ENCODE measurements at places on chromosomes 2 and 18.

GRCh38 chr2:16195681-16196070 is 255.3 kb downstream of the MYCN start:
- DNase-seq: no peak

- no peak for DNase-seq
These were observed 68.3 kb upstream of the CYP20A1 start for GRCh38 chr2:203170502-203170901.

DNA sequence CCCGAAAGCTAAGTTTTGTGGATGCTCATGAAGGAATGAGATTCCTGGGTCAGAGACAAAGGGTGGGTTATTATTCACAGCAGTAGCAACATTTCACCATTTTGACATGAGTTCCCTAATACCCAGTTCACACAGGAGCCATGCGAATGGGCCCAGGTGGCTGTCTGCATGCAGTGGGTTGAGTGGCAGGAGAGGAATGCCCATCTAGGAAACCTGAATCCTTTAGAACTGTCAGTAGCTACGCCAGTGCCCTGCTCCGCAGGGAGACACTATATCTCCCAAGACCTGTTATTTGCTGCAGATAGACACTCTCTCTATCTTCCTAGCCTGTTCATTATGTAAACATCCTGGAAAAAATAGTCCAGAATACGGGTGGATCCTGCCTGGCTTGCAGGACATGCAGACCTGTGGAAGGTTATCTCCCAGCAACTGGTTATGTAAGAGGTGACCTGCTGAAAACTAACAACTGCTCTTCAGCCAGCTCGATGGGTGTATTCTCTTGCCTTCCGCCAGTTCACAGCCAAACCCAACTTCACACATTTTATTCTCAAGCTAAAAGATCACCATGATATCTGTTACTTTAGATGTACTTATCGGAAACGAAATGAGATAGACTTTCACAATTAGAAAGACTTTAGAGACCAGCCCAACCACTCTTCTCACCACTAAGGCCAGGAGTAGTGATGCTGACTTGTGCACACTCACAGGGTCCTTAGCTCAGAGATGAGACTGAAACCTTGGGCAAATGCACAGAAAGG is 59.1 kb downstream of the MBP start:
- no peak for DNase-seq

DNA sequence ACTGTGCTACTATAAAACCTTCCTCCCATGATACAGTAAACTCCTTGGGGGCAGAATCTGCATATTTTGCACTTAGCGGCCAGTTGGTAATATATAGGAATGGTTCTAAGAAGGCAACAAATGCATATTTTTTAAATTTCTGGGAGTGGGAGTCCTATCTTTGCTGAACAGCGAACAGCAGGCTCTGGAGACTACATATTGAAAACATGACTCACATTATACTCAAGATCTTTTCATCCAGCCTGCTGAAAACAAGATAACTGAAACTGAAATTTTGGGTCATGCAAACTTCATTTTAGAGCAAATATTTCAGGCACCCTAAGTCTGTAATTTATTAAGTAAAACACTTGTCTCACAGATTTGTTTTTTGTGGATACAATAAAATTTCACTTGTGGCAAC is 122.2 kb downstream of the SATB2 start:
- no peak for DNase-seq

DNA sequence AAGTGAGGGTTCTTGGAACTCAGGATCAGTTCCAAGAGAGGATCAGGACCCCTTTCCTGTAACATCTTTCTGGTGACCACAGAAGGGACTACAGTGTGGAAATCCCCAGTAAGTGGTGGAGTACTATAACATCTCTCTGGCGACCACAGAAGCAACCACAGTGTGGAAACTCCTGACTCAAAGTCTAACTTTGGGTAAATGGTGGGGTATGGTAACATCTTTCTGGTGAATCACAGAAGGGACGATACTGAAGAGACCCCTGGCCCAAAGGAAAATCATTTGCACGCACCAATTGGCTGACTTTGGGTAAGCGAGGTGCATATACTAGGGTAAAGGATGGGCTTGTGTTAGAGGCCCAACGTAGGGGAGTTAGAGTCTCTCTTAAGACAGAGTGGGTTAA is 56.3 kb upstream of the GULP1 start:
- no peak for DNase-seq

DNA sequence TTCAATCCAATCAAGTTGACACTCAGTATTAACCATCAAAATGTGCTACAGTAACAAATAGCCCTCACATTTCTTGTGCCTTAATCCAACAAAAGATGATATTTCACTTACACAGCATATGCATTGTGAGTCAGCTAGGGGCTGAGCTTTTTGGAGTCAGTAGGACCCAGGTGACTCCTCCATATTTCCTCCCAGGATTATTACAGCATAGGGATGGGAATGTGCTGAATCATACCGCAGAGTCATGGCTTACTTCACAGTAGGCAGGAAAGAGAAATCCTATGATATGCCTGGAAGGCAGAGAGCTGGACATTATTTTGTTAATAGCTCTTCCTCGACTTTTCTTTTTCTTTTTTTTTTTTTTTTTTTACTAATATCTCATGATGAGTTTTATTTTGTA is 153.3 kb downstream of the TMEM182 start:
- DNase-seq: no peak

- DNase-seq: peak; percentile 80
These were observed 38.3 kb downstream of the TTC32 start for GRCh38 chr2:19863303-19864041.

GRCh38 chr2:217510771-217511291 is 492.0 kb downstream of the TNS1 start:
- peak; percentile 75 for DNase-seq

- no peak for DNase-seq
These were observed 675.0 kb downstream of the IRS1 start for GRCh38 chr2:226124548-226125011.

DNA sequence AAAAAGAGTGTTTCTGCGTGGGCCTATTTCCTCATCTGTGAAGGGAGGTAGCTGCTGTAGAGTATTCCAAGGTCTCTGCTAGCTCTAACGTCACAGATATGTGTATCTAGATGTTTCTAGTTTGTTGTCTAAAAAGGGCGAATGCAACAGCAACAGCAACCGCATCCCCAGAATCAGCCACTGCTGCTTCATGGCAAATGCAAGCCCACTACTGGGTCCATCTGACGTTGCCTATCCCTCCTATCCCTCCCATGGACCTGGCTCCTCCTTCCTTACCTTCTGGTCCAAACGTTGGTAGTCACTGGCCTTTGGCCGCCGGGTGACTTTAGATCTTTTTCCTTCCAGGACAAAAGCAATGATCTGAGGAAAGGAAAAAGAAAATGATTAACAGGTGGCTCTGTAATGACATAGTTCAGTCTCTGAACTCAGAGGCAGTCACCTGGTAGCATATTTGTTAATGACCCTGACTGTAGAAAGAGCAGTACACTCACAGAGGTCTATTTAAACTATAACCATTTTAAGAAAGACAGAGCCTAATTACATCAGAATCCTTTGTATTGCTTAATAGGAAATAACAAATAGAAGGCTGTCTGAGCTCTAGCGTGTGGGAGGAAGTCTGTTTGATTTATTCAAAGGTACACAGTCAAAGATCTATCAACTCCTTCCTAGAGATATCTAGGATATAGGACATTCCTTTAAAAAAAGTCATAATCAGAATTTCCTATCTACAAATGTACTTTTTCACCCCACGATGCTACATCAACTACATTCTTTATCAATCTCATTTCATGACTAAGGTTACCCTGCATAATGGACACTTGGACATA is 2.9 kb downstream of the TGOLN2 start:
- DNase-seq: peak; percentile 57

- DNase-seq: peak; percentile 66
These were observed 55.1 kb downstream of the RALBP1 start for GRCh38 chr18:9530226-9531009.

GRCh38 chr18:13726972-13727331 is 479 bp downstream of the RNMT start:
- no peak for DNase-seq

GRCh38 chr18:43078478-43079092 is 36.9 kb downstream of the RIT2 start:
- DNase-seq: no peak

DNA sequence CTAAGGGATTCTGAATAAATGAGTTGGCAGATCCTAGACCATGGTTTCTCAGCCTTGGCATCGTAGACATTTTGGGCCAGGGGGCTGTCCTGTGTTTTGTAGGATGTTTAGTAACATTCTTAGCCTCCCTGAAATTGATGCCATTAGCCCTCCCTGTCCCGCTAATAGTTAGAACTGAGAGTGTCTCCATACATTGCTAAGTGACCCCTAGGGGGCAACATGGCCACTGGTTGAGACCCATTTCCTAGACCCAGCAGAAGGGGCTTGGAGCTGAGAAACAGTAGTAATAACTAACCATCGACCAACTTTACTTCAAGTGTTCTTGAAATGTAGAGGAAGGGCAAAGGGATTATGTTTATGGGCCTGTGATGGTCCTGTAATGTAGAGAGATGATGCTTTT is 40.8 kb downstream of the KCMF1 start:
- DNase-seq: no peak

DNA sequence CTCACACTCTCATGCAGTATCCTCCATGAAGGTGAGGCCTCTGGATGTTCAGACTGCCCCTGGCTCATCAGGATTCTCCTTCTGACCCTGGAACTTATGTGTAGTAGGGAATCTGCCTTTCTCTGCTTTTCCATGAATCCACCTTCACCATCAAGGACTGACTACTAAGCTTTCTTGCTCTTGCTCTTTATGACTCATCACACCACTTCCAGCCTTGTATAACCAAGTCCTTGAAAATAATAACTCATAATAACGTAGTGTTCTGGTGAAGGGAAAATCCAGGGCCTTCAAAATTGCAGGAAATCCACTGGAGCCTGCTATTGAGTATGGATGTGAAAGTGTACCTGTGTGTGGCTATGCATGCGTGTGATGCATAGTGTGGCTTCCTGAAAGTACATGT is 11.3 kb upstream of the KCNS3 start:
- DNase-seq: no peak

- DNase-seq: peak; percentile 25
These were observed 6.2 kb upstream of the ARMC9 start for GRCh38 chr2:231191896-231192872.

GRCh38 chr2:62340994-62341484 is 145.1 kb downstream of the B3GNT2 start:
- no peak for DNase-seq

DNA sequence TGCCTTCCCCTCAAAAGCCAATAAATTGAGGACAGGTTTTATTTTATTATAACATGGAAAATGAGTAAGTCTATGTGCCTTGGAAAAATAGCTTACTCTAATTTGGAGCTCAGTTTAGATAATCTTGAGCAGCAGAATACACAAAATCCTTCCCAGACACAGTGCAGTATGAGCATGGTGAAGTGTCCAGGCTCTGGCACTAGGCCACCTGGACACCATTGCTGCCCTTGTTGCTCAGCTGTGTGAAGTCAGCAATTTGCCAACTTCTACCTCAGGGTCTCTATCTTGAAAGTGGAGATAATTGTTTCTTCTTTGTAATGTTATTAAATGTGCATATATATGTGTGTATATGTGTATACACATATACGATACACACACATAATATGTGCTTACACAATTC is 104.9 kb upstream of the CAVIN2 start:
- DNase-seq: no peak

DNA sequence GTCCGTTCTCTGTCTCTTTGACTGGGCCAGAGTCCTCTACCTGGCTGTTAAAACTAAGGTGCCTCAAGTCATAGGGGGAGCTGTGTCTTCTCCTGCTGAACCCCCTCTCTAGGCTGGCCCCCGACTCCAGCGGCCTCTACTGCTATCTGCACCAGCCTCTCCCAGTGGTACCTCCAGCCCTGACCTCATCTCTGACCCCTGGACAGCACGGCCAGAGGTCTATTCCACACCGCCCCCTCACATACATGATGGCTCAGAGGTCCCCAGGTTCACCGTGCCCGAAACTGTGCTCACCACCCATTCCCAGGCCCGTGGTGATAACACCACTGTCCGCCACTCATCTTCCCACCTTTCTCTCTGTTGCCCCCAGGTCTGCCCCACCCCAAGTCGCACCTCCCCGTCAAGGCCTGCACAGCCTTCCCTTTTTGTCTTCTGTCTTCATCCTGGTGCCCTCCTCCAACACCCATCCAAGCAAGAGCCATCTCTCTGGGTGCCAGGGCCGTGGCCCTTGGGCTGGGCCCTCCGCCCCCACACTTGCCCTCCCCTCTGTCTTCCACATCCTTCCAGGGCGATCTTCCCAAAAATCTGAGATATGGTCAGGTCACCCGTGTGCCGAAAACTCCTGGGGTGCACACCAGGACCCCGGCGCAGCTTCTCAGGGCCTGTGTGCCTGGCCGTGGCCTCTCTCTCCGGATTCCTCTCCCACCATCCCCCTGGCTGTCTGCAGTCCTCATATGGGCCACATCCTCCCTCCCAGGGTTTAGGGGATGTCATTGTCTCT is 134.4 kb upstream of the ID2 start:
- DNase-seq: no peak

GRCh38 chr2:219844401-219845091 is 217.1 kb downstream of the SLC4A3 start:
- DNase-seq: no peak

DNA sequence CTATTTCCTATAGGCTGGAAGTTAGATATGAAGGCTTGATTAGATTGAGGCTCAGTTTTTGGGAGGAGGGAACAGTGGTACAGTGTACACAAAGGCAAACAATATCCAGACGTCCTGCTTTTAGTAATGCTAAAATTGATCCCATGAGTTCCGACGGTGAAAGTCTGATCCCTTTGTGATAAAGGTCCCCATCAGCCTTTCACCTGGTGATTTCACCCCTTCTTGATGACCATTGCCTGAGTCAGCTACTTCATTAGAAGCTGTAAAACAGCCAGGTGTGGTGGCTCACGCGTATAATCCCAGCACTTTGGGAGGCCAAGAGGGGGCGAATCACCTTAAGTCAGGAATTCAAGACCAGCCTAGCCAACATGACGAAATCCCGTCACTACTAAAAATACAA is 29.7 kb downstream of the TWSG1 start:
- no peak for DNase-seq

GRCh38 chr18:75467281-75467795 is 39.8 kb upstream of the SMIM21 start:
- no peak for DNase-seq

- DNase-seq: peak; percentile 20
These were observed 170.3 kb upstream of the VRK2 start for GRCh38 chr2:57876313-57876712.

Data from inflammatory macrophage treated with lipopolysaccharide for 1 hour (primary cell).